SHP77 treated with DMSO at 0.1 percent for 48 hours (cell line): ENCODE measurements at places on chromosomes 7 and 10.

- DNase-seq = no peak
Observed at GRCh38 chr10:59176241-59177030, at the start of gene PHYHIPL. TSS of gene PHYHIPL (plus strand) at chr10:59176643. CDS start at chr10:59176854, 211 bp downstream.

DNA sequence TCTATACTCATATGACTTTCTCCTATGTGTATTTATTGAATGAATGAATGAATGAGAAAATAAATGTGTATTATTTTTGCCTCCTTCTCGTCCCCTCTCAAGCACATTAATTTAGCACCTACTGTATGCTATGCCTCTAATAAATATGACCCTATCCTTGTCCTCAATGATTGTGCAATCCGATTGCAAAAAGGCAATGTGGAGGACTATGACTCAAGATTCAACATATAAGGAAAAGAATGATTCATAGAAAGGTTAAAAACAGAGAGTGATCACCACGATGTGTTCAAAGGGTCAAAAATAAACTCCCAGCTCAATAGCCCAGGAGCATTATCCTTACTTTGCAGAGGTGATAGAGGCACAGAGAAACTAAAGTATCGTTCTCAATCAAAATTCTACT, 322.8 kb upstream of the SORCS1 start:
- DNase-seq = no peak

DNA sequence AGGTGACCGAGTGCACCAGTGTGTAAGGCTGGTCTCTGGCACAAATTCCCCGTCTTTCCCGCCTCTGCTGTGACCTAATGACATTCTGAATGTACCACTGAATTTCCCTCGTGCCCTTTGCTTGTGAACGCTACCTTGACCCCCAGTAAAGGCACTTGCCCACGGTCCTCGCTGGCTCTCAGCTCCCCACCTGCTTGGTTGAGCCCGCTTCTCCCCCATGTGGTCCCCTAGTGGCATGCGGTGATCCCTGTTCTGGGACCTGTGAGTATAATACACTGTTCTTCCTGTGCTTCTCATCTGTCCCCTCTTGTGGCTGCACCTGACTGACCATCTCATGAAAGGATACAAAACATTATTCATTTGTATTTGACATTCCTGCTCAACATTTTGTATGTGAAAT, 495.7 kb downstream of the INHBA start:
- no peak for DNase-seq

DNA sequence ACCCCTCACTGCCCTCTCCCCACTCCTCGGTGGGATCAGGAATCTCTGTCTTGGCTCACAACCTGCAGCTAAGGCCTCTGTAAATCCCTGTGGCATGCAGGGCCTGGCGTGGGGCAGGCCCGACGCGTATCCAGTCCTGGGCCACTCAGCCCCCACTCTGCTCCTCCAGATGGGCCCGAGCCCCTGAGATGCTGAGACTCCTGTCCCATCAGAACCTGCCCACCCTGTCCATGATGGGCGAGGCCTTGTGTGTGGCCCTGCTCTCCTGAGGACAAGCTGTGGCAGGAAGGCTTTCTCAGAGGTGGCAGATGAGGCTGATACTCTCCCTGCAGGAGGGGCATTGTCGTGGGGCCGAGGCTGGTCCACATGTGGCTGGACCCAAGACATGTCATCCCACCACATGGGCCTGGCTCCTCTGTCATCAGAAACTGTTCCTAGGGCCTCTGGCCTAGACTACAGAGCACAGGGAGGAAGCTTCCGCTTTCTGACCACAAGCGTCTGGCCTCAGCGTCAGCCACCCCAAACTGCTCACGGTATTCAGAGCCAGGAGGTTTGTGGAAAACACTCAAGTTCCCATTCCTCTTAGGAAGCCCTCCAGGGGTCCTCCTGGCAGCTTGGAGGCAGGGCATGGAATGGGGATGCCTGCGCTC, 6.0 kb downstream of the ALOX5 start:
- no peak for DNase-seq

DNA sequence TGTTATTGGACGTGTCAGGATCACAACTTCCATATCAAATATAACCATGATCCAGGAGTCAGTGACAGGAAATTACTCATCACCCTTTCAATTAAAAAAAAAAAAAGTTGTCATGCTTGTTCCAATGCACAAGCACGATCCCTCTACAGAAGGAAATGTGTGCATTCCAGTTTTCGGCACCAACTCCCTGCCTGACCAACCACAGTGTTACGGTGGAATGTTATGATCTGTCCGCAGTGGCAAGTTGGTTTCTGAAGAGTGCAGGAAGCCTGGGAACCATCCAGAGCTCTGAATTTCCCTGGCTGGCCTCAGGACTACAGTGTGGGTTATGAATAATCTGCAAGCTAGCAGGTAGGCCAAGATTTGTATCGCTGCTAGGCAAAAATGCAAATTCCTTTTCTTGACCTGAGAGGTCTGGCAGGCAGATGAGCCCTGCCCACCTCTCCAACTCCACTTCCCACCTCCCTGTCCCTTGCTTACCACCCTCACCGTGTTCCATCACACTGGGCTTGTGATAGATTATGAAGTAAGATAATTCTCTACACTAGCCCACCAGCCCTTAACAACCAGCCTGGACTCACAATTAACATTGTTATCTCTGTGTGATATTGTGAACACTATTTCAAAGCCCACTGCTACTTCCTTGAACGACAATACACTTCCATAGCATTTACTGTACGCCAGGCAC, 20.4 kb downstream of the FRMPD2 start:
- DNase-seq = no peak

GRCh38 chr7:82740246-82740848, 296.8 kb upstream of the CACNA2D1 start:
- DNase-seq = peak; percentile 61

DNA sequence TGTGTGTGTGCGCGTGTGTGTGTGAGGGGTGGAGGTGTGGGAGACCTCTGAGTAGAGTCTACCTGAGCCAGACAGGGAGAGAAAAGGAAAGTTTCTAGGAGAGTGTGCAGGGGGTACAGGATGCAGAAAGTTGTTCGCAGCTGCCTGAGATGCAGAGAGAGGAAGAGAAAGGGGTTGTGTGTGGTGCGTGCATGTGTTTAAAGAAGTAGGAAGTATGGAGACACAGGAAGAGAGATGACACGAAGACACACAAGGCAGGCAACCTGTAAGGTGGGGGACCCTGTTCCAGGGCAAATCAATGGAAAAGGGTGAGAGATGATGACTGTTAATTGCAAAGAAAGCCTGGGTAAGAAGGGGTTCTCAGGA, 52.2 kb downstream of the C10orf105 start:
- no peak for DNase-seq

- no peak for DNase-seq
Observed at GRCh38 chr10:113430634-113431397, 122.0 kb upstream of the HABP2 start.

- DNase-seq = no peak
Observed at GRCh38 chr7:40507166-40507565, 372.4 kb downstream of the SUGCT start.

DNA sequence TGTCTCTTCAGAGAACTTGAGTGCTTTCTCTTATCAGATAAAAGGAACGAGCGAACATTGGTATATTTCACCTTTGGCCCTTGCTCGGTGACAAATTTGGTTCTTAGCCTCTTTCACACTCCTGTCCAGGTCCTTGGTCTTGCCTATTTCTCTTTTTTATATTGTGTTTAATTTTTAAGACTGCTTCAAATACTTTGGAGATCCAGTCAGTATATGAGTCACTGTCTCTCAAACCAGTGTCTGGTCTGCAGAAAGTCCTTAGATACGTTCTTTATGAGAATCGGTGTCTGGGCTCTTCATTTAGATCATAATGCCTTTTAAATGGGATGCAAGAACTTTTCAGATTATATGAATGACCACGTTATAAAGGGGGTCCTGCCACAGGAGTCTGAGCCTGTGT, 55.0 kb downstream of the PIK3AP1 start:
- no peak for DNase-seq

DNA sequence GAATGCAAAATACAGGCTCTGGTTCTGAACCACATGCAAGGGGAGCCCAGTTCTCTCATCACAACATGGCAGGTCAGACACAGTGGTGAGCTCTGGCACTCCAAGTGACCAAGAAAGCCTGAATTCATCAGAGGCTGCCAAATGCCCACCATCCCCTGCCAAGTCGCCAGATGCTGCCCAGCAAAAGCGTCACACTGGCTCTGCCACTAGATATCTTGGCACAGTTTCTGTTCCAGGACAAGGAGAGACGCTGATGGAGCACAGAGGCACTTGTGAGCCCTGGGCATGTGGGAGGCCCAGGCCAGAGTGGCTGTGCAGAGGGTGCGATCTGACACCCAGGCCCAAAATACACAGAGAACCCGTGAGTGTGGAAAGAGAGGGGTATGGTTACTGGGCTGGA, 57.8 kb downstream of the GAD2 start:
- no peak for DNase-seq

GRCh38 chr10:79164075-79164474, 95.3 kb downstream of the ZMIZ1 start:
- DNase-seq = no peak

DNA sequence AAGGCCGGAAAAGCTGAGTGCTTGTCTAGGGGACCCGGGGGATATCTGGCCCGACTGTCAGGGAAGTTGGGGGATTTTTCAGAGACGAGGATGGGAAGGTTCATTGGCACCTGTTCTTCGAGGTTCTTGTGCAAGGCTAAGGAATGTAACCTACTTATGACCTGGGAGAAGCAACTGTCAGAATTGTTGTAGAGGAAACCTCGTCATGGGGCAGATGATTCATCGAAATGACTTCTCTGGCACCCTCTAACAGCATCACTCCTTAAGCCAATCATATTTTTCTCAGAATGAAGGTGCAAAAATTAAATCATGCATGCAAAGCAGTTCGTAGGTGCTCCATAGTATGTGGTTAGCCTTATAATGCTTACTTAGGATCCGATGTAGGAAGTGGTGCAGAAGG, 58.6 kb downstream of the PLXDC2 start:
- no peak for DNase-seq

GRCh38 chr7:92609921-92610518, 19.8 kb upstream of the FAM133B start:
- no peak for DNase-seq

DNA sequence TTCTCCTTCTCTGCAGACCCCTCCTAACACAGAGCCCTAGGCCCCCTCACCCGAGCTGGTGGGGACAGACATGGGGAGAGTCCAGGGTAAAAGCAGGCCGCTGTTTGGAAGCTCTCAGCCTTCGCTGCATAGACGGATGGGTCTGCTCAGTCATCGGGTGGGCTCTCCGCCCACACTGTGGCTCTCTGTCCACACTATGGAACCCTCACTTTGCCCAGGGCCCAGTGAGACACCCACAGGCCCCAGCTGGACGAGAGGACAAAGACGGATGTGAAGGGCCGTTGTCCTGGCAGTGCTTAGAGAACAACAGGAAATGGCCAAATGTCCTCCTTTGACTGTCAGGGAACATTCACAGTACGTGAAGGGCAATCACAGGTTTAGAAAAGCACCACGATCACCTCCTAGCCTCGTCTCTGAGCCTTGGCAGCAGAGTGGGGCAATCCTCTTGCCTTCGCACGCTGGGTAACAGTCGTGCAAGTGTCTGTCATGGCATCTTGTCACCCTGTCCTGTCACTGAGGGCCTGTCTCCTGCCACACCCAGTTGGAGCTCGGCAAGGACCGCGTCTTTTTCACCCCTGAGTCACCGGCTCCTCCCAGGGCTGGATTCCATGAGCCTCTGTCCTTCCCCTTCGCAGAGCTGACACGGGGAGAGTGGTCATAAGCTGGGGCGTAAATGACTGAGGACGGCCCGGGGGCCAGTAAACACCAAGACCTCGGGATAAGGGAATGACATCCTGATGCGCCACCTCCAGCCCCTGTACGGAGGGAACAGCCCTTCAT, 80.6 kb downstream of the PRKAG2 start:
- no peak for DNase-seq

DNA sequence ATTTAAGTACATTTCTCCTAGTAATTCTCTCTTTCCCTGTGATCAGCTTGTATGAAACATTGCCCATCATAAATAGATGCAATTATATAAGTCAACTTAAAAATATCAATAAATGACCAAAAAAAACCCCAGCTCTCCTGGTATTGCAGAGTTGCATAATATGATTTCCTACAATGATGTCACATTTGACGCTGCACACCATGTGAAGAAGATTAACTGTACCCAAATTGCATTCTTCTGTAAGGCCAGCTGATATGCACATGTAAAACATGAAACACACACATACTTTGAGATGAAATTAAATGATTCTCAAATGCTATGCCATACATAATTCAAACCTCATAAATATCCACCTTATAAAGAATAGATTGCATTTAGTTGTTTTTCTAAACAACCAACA, 115.5 kb downstream of the AGMO start:
- DNase-seq = no peak

DNA sequence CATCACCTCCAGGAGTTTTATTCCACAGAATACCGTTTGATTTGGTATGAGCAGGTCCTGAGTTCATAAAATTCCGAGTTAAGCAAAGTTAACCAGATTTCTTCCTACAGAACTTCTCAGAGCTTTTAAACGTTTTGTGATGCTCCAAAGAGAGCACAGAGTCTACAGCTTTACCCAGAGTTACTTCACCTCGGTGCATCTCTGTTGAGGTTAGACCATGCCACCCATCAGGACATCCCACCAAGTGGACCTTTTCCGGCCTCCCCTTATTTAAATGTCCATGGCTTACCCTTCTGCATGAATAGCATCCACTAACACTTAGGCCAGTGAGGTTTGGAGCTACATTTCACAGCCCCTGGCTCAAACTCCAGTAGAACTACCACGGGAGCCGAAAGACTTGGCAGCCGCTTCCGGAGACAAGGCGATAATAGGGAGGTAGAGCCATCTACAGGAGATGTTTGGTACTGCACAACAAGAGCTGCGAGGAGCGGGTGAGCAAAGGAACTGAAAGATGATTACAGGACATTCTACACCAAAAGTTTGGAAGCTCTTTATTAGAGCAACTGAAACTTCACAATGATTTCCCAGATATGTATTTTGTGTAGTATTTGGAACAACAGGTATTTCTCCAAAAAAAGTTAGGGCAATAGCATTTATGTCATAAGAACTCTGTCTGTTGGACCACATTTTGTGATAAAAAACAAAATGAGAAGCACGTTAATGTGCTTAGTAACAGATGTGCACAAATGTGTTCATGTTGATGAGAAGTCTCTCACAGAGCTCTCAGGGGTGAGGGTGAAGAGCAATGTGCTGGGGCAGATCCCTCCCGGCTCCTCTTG, 174.7 kb downstream of the HERPUD2 start:
- DNase-seq = peak; percentile 25

DNA sequence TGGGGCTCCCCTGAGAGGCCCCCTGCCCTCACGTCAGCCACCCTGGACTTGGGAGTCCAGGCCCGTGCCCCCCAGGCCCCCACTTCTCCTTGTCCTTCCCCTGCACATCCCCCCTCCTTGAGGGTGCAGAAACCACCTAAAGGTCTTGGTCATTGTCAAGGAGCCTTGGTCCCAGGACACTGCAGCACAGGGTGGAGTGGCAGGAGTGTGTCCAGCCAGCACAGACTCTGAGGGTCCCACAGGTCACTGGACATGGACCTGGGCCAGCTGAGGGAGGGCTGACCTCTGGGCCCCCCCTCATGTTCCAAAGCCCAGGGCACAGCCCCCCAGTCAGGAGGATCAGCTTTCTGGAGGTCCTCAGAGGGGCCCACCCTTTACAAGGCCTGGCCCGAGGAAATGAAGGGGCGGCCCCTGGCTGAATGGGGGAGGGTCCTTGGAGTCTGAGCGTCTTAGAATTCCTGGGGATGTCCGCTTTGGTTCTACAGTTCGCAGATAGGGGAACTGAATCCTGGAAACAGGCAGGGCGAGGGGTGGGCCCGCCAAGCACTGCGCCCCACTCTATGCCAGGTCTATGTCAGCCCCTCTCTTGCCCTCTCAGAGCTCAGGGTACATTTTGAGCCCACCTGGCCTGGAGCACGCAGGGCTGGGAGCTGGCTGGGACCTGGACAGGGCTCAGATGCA, 54.0 kb downstream of the PWWP2B start:
- DNase-seq = no peak
